ENCODE measurements at places on chromosomes 7 and 10. TPM values are rescaled to one million over a fixed set of nuclear protein-coding genes. Genes with fewer than 3 reads are reported as not detected.

DNA sequence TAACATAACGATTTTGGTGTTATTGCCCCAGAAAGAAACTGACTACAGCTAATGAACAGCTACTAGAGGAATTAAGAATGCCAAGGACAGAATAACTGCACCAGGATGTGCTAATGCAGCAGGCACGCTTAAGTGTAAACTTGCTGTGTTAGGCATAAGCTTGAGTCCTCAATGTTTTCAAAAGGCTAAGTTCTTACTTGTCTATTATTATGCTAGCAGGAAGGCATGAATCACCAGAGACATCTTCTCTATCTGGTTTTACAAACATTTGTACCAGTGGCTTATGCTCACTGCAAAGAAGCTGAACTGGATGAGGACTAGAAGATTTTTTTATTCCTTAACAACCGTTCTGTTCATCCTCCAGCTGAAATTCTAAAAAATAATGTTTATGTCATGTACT, 1035.3 kb downstream of the NRG3 start:
- no peak for DNase-seq
- H3K4me1 ChIP-seq: no peaks in the 10 kb centered on the region
- no peaks in the 10 kb centered on the region for H3K27me3 ChIP-seq
- no peak overlapping the region for H3K4me3 ChIP-seq

- no peaks in the 10 kb centered on the region for H3K36me3 ChIP-seq
- no peak overlapping the region for H3K27ac ChIP-seq
- no peak overlapping the region for H3K4me3 ChIP-seq
- DNase-seq: no peak
- no peaks in the 10 kb centered on the region for H3K4me1 ChIP-seq
- no peaks in the 10 kb centered on the region for H3K27me3 ChIP-seq
These were observed 11.5 kb upstream of the RSU1 start for GRCh38 chr10:16828701-16829175.

DNA sequence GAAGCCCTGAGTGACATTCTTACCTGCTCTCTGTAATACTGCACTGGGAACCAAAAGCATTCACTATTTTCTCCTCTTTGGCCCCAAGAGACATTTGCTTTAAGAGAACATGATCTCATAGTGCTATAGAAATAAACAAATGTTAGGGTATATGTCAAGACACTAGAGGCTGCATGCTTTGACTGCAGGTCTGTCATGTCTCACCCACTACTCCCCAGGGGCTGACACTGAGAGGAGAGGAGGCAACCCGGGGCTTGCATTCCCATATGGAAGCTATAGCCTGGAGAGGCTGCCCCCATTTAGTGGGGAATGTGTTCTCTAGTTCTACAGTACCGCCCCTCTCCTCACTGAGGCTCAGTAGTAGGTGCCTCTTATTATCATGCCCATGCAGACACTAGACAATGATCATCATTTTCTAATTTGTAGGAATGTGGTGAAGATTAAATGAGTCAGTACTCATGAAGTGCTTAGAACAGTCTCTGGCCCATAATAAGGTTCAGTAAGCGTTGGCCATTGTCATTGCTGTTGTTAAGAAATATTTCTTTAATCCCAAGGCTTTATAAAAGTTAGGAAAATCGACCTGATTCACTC, 4.9 kb upstream of the SLF2 start:
- peaks cover under 1% of the 10 kb centered on the region for H3K36me3 ChIP-seq
- no peak for DNase-seq
- H3K27ac ChIP-seq: no peak overlapping the region
- H3K4me1 ChIP-seq: peaks cover 23% of the 10 kb centered on the region
- peaks cover 7% of the 10 kb centered on the region for H3K27me3 ChIP-seq

- H3K36me3 ChIP-seq: no peaks in the 10 kb centered on the region
- no peaks in the 10 kb centered on the region for H3K4me1 ChIP-seq
- DNase-seq: no peak
These were observed 549.4 kb downstream of the SORCS1 start for GRCh38 chr10:106615081-106615480.

Gene ZP3
- 7.7 TPM for total RNA-seq

Gene SPDYE2B
- total RNA-seq: not detected

Gene OIT3
- total RNA-seq: not detected

Gene INTS1
- 57.0 TPM for total RNA-seq

Gene TACR2
- total RNA-seq: not detected

All from activated T-cell treated with anti-CD3 and anti-CD28 coated beads, Interleukin-2, amount 50 U/mL, for 72 hours (primary cell).